Transverse colon (tissue), 4 donors: ENCODE measurements at places on chromosomes 5 and 9.

DNA sequence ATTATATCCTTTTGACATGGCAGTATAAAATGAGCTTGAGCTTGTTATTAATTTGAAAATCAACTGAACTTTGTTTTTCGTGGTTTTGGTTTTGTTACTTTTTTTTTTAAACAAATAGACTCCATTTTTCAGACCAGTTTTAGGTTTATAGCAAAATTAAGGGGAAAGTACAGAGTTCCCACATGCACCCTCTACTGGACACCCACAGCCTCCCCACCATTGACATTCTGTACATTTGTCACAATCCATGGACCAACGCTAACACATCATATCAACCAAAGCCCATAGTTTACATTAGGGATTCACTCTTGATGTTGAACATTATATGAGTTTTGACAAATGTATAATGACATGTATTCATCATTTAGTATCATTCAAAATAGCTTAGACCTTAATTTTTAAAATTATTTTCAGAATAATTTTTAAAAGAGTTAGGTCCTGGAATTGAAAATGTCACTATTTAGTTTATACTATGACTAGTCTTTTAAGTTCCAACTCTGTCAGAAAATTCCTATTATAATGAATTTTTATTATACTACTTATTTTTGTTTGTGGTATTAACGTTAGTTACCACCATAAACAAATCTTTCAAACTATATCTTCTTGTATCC, 35.3 kb upstream of the JMY start:
- no peak for DNase-seq

DNA sequence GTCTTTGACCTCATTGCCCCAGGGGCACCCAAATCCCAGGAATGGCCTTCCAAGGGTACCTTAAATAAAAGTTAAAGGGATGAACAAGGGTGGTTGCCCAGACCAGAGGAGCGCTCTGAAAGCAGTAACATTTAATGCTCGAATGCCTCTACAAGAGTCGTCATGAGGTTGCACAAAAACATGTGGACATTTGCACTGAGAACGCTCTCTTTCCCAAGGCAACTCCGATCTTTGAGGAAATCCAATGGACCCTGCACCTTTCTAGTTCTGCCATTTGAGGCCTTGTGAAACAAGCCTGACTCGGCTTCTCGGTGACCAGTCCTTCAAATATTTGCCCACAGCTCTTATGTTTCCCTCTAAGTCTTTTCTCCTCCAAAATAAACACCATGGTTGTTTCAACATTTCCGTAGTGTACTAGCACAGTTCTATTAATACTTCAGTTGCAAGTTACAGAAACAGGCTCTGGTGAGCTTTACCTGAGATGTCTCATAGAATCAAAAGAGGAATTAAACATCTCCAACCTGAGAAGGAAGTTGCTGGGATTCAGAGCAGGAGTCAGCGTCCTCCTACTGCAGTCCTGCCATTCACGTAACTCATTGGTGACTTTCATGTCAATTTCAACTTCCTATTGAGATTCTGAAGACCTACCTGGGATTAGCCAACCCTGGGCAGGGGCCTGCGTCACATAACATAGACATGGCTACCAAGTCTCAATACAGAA, 168.8 kb upstream of the RAI14 start:
- no peak for DNase-seq

DNA sequence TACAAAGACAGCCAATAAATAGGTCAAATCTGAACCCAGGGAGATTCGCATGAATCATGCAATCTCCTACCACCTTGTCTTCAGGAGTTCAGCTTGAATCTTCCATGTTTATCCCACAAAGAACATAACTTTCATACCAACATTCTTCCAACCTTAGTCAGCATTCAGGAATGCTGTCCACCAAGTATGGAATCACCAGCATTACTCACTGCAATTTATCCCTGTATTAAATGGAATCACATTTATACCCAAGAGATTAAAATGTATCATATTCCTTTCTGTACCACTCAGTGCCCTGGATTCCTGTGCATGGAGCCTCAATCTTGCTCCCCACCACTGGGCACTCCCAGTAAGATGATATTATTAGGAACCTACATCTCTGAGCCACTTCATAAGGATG, 162.6 kb downstream of the GLIS3 start:
- DNase-seq: no peak

DNA sequence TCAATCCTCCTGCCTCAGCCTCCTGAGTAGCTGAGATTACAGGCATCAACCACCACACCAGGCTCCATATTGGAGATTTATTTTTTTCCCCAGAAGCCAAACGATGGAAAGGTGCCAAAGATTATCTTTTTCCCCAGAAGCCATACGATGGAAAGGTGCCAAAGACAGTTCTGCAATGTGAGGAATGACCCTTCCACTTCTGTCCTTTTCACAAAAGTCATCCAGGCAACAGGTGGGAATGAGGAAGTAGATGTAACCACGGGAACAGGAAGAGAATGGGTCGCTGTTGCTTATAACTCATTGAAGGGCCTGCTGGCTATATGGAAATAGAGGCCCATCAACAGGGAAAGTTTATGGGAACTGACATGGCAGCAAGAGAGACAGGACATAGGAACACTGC, 233.7 kb upstream of the MSX2 start:
- no peak for DNase-seq

- DNase-seq: no peak
Observed at GRCh38 chr5:7980881-7981280, 111.9 kb downstream of the MTRR start.

- DNase-seq: no peak
Observed at GRCh38 chr5:72510610-72511181, 3.5 kb upstream of the ZNF366 start.

GRCh38 chr5:166781737-166782136, 1509.7 kb upstream of the WWC1 start:
- DNase-seq: no peak

GRCh38 chr5:107398703-107399102, 272.0 kb downstream of the EFNA5 start:
- DNase-seq: no peak

- DNase-seq: no peak
Observed at GRCh38 chr9:77705636-77706035, 57.5 kb upstream of the GNA14 start.

- no peak for DNase-seq
Observed at GRCh38 chr5:59464969-59465368, 428.6 kb downstream of the PDE4D start.

DNA sequence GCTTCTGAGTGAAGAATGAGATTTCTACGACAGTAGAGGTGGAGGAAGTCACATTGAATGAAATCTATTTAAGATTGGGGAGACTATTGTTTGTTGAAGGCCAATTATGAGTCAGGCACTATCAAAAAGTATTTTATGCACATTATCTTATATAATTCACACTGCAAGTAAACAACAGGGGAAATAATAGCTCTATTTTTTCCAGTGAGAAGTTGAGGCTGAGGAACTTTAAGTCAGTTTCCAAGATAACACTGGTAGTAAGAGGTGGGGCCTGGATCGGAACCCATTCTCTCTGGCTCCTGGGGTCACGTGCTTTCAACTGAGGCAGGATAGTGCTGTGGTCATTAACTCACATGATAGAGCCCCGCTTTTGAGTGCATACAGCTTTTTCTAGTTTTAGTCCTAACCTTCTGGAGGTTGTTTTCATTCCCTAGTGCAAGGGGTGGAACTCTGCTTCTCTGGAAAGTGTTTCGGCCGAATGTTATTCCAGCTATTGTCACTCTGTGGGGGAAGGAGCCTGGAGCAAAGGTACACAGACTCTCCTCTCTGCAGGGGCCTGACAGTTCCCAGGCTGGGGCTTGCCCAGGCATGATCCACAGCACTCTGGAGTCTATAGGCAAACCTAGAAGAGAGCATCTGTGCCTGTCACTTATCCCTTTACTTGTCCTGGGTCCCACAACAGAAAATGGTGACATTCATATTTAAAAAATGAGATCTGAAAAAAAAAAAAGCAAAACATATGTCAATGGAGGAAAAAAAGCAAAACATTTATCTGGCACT, 352.4 kb upstream of the ACTBL2 start:
- no peak for DNase-seq

DNA sequence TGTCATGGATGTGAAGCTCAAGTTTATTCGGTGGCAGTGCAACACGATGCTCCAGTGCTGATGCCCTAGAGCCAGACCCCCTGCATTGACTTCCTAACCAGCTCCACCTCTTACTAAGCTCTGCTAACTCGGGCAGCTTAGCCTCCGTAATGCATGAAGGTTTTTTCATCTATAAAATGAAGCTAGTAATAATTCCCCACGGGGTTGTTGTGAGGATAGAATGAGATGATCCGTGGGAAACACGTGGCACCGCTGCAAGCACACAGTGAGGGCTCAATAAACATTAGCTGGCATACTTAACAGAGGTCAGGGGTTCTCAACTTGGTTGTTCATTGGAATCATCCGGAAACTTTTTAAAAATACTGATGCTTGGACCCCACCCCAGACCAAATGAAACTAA, 6.8 kb downstream of the ENC1 start:
- no peak for DNase-seq

DNA sequence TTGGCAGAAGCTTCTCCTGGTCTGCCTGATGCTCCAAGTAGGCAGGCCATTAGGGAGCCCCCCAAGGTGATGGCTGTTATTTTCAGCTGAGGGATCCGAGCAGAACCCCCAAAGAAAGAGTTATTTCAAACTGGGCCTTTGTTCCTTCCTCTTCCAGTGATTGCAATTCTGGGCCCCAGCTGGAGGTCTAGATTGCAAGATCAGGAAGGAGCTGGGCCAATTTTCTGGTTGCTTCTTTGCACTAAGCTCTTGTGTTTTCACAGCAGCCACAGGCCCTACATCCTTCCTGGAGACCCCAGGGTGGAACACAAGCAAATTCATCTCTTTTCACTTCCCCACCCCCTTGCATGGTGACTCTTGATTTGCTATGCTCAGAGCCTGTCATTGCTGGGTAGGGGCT, 215.0 kb downstream of the SEMA6A start:
- DNase-seq: no peak

- DNase-seq: no peak
Observed at GRCh38 chr5:39176759-39177630, 42.4 kb downstream of the FYB1 start.

DNA sequence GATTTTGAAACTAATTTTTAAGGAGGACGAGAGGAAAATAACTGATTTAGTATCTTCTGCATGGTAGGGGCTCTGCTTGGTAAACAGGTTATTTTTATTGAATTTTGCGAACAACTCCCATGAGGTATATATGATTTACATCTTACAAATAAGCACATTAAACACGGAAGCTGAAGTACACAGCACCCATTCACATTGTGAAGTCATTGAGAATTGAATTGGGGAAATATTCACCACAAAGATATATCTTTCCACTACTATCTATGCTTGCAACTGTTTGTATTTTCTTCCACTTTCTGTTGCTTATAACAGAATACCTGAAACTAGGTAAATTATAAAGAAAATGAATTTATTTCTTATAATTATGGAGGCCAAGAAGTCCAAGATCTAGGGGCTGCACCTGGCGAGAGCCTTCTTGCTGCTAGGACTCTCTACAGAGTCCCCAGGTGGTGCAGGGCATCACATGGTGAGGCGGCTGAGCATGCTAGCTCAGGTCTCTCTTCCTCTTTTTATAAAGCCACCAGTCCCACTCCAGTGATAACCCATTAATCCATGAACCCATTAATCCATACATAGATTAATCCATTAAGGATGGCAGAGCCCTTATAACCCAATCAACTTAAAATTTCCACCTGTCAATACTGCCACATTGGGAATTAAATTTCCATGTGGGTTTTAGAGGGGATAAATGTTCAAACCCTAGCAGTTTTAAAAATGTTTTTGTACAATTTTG, 79.0 kb upstream of the ZNF608 start:
- DNase-seq: peak; percentile 19

GRCh38 chr5:135547590-135548254, 12.0 kb upstream of the NEUROG1 start:
- DNase-seq: no peak

DNA sequence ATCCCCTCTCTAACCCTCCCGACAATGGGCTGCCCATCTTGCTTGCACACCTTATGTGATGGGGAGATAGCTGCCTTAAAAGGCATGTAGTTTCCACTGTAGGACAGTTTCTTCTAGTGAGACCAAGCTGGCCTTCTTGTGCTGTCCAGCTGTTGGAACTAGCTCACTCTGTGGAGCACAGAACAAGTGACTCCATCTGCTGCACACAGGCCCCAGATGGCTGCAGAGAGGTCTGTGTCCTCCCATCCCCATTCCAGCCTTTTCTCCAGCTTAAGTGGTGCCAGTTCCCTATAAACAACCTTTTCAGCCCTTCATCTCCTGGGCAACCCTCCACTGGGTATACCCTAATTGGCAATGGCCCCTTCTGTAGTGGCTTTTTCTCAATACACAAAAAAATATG, 18.7 kb upstream of the PSD2 start:
- DNase-seq: no peak

GRCh38 chr5:112208699-112209615, 210.1 kb downstream of the EPB41L4A start:
- DNase-seq: no peak

- no peak for DNase-seq
Observed at GRCh38 chr5:73450672-73451223, 2.2 kb upstream of the FOXD1 start.

- DNase-seq: no peak
Observed at GRCh38 chr9:123201083-123201482, 67.3 kb downstream of the STRBP start.

DNA sequence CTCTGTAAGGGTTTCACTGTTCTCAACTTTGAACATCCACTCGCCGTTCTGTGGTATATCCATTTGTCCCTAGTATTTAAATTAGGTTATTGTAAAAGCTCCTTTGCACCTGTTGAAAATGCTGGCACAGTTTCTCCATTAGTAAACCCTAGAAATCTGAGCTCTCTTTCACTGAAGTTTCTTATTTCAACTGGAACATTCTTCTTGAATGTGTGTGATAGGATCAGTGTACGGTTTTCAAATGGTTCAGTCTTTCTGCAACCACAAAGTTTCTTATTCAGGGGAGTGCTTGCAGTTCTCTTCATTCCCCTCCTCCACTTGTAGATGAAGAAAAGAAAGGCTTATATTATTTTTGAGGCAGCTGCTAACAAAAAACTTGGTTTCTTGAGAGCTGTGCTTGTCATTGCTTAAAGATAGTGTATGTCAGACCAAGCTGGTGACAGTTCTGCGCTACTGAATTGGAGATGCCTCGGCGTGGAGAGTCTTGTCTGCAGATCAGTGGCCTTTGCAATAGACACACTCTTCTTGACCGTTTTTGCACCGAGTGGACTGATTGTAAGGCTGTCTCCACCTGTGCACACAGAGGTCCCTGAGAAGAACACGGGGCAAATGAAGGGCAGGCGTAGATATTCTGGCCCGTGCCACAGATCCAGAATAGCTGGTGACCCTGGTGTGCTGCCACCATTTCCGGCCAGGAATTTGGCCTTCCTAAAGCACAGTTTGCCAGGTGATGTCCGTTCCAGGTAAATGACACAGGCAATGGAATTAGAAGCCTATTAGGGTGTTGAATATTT, 102.2 kb downstream of the TRIO start:
- DNase-seq: no peak
